ENCODE measurements at places on chromosomes 7 and 10.
A peak's percentile ranks its signal among the peaks of the same experiment; 100 is the strongest.

DNA sequence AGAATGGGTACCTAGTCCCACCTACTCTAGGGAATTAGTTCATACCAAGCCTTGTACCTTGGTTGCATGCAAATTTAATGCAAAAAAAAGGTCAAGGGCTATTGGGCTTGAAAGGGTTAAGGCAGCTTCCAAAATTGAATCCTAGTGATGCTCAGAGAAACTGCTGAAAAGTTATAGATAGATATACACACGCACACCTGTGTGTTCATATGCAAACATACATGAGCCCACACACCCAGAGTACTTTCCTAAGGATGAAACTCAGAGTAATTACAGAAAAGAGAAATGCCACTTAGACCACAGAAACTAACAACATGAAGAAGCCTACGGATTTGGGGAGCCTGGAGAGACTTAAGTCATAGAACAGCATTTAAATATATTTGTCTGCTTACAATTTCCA lies 1.5 kb downstream of the SLC25A13 start:
- DNase-seq = no peak

GRCh38 chr10:76150139-76150875 lies 718.9 kb downstream of the LRMDA start:
- DNase-seq = no peak

GRCh38 chr7:82633592-82633991 lies 190.0 kb upstream of the CACNA2D1 start:
- DNase-seq = no peak

GRCh38 chr10:52019077-52019555 lies 295.0 kb upstream of the DKK1 start:
- no peak for DNase-seq

DNA sequence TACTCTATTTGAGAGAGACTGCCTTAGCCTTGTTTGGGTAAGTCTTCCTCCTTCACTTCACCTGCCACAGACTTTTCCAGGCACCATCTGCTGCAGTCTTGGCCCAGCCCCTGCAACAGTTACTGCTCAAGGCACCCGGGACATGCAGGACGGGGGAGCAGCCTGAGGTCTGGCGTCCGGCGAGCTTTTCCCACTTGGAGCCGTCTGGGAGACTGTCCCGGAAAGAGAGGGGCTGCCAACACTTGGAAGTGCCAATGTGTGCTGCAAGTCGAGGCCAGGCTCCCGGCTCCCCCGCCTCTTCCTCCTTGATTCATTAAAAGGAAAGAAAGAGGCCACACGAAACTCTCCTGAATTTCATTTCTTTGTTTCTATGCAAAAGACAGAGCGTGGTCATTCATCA lies 13.7 kb downstream of the HTRA1 start:
- DNase-seq = no peak

- no peak for DNase-seq
These were observed 186.8 kb upstream of the CXCL12 start for GRCh38 chr10:44571701-44572100.

DNA sequence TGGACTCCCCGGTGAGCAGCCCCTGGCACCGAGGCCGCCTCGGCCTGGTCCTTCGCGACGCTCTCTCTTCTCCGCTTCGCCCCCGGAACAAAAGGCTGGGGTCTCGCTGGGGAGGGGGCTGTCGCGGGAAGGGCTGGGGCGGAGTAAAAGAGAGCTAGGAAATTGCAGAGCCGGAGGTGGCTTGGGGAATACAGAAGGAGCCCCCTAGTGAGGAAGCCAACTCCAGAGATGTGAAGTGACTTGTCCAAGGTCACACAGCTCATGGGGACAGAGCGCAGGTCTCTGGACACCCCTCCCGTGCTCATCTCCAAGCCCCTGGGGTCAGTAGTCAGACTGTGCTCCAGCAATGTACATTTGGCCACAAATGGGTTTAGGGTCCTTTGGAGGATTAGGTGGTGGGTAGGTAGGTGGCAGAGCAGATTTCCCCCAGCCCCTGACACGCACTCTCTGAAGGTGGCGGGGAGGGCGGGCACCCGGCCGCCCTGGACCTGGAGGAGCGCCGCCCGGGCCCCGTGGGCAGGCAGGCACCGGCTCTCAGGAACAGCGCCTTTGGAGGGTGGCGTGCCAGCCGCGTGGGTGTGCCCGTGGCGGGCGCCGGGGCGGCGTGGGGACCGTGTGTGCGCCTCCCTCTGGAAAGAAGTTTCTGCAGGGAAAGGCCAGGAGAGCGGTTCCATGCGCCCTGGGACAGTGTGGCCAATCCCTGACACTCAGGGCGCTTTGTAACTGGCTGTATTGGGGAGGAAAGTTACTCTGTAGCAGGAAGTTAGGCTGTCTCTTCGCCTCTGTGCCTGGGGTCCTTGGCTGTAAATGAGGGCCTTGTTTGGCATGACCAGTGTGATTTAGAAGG lies 910 bp downstream of the WIPF3 start:
- no peak for DNase-seq

GRCh38 chr7:48515171-48515570 lies 343.9 kb downstream of the ABCA13 start:
- no peak for DNase-seq

DNA sequence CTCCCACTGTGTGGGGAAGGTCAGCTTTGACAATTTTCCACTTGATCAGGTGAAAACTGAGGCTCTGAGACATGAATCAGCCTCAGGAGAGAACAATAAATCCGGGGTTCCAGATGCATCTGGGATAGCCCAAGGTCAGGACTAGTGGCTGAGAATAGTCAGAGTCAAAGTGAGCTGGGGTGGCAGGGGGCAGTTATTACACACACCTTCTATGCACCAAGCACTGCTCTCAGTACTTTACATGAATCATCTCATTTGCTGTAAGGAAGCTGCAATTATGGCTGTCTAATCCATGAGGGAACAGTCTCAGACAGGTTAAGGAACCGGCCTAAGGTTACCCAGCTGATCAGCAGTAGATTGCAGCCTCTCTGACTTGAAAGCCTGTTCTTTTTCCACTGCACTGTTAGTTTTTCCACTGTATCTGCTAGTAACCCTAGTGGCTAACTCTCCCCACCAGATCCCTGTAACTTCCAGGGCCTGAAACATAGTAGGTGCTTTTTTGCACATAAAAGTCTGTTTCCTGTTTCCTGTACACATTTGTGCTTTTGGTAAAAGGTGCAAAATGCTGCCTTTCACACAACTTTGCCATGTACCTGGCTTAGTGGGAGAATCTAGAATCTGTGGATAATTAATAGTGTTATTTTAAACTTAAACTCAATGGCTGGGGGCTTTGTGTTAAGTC lies 125.9 kb downstream of the EMX2 start:
- no peak for DNase-seq

- DNase-seq = no peak
These were observed 73.0 kb upstream of the AFAP1L2 start for GRCh38 chr10:114477285-114477684.

GRCh38 chr10:103648251-103648635 lies 154.7 kb downstream of the NEURL1 start:
- no peak for DNase-seq

GRCh38 chr10:126380352-126381076 lies 7.8 kb downstream of the ADAM12 start:
- DNase-seq = no peak

GRCh38 chr10:88889559-88890337 lies 9.7 kb downstream of the STAMBPL1 start:
- DNase-seq = no peak

- no peak for DNase-seq
These were observed 478.5 kb downstream of the KIF20B start for GRCh38 chr10:90179696-90180407.

DNA sequence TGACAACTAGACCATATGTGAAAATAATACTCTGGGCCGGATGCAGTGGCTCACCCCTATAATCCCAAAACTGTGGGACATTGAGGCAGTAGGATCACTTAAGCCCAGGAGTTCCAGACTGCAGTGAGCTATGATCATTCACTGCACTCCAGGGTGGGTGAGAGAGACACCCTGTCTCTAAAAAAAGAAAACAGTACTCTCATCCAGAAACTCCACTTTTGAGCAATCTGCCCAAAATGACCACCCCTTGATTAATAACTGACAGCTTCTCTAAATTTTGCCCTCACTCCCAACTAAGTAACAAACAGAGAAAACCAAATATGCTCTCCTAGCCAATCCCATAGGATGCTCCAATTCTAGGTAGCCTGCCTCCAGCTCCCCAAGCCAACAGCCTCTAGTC lies 62.5 kb upstream of the AKR1E2 start:
- no peak for DNase-seq

GRCh38 chr7:41491883-41492471 lies 210.9 kb downstream of the INHBA start:
- no peak for DNase-seq

DNA sequence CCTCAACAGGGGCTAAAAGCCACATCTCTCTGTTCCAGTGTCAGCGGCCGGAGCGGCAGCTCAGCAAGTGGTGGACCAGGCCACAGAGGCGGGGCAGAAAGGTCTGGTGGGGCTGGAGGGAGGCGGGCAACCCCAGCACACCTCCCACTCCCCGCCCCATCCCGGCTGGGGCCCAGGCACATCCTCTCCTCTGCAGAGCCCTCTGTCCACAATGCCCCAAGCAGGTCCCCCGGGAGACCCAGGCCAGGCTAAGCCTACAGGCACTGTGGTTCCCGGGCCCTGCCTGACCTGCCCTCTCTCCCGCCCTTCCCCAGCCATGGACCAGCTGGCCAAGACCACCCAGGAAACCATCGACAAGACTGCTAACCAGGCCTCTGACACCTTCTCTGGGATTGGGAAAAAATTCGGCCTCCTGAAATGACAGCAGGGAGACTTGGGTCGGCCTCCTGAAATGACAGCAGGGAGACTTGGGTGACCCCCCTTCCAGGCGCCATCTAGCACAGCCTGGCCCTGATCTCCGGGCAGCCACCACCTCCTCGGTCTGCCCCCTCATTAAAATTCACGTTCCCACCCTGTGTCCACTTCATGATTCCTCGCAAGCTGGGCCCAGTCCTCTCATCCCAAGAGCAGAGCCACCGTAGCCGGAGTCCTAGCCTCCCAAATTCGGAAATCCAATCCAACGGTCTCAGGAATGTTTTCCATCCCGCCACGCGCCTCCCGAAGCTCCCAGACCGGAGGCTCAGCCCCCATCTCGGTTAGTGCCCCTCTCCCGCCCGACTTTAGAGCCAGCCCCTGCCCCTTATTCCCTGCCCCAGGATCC lies 2.1 kb downstream of the ADIRF start:
- no peak for DNase-seq

- no peak for DNase-seq
These were observed 134.7 kb downstream of the SEMA3D start for GRCh38 chr7:85052056-85052737.

DNA sequence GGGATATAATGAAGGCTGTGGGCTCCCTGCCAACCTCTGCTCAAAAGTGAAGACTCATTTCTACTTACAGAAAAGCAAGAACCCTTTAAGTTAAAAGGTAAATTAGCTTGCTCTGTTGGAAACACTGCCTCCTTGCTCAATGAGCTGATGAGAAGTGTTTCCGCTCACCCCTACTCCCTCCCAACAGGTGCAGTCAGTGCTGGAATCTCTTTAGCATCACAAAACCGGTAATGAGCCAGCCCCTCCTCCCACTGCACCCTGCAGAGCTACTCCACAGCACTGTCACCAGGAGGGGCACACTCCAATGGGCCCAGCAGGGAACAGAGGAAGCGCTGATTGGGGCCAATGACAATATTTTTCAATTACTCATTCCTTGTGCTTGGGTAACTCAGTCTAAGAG lies 262.5 kb downstream of the TCERG1L start:
- no peak for DNase-seq

GRCh38 chr10:49240946-49241345 lies 52.8 kb upstream of the TMEM273 start:
- DNase-seq = no peak

- no peak for DNase-seq
These were observed 3.3 kb upstream of the CACNA2D1 start for GRCh38 chr7:82446897-82447296.

DNA sequence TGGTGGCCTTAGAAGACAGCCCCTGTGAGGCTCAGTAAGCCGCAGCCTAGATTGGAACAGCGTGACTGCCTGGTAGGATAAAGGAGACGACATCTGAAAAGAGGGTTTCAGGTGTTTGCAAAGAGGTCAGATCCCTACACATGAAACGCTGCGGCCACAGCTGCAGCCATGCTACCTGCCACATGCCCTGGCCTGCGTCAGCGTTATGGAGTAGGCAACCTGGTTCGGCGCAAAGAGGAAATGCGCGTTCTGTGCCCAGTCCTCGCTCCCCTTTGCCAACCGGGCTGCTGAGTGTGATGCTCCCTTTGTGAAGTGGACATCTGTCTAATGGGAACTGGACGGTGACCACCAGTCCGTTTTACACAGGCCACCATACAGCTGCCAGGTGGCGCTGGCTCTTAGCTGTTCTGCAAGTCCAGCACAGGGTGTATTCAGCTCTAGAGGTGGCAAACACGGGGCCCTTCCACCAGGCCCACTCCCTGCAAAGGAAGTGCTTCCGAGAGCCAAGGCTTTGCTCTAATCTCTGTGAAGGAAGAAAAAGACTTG lies 160.3 kb downstream of the CELF2 start:
- DNase-seq = peak; percentile 70

DNA sequence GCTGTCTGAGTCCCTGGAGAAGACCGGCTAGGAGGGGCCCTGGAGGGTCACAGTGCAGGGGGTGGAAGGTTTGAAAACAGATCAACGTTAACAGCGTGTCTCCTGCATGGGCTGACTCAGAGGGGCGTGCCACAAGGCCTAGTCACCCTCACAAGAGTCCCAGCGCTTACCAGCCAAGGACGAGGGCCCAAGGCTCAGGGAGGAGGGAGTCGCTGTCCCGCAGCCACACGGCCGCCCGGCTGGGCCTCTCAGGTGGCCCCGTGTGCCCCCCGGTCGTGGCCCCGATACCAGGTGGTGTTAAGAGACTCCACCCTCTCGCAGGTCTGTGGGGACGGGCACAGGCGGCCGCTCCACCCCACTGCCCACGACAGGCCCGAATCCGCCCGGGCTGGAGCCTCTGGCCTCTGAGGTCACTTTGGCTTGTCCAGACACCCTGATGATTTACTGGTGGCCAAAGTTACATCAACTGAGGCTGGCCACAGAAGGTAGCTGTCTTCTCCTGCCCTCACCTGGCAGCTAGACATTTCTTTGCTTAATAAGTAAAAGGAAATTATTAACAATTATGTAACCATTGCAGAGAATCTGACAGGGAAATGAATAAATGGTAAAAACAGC lies 34.0 kb downstream of the FAM20C start:
- DNase-seq = no peak

DNA sequence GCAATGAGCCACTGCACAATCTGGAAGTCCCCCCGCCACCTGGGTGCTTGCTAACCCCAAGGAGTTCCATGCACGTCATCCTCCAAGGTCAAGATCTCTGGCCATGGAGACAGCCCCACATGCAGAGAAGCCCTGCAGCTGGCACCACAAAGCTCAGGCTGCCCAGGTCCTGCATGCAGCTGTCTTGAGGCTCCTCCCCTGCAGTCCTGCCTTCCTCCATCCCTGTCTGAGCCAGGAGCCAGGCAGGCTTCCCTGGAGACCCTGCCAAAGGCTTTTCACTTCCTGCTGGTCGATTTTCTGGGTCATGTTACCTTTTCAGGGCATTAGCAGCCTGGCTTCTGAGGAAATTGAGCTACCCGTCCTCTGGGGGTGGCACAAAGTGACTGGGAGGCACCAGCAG lies 12.5 kb upstream of the TMEM72 start:
- DNase-seq = no peak

Measured in CD4-positive, CD25-positive, alpha-beta regulatory T cell (primary cell).